ENCODE measurements at places on chromosomes 1 and 21. TPM values are rescaled to one million over a fixed set of nuclear protein-coding genes. Genes with fewer than 3 reads are reported as not detected.

DNA sequence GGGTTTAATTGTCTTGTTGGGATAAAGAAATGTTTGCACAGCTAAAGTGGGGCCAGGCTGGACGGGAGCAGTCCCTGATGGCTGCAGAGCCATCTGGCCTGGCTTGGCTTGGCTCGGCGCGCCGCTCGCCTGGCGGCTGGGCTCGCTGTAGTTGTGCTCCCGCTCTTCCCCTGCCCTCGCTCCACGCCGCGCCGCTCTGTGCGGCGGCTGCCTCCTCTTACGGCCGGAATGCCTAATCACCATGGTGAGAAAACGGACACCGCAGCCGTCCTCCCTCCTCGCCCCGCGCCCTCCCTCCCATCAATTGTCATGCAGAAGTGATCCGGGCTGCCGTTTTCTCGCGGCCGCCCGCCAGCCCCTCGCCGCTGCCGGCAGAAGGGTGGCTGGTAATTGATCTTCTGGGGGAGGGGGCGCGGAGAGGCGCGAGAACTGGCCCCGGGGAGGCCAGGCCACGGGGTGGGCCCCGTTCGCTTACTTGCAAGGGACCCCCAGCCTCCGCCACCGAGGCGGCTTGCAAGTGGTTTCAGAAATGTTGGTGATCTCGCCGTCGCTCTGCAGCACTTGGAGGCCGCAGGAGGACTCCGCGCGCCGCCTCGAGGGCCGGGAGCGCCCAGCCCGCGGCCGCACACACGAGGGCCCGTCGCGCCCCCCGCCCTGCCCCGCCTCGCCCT lies 12.4 kb downstream of the RNF220 start:
- DNase-seq, result no peak

DNA sequence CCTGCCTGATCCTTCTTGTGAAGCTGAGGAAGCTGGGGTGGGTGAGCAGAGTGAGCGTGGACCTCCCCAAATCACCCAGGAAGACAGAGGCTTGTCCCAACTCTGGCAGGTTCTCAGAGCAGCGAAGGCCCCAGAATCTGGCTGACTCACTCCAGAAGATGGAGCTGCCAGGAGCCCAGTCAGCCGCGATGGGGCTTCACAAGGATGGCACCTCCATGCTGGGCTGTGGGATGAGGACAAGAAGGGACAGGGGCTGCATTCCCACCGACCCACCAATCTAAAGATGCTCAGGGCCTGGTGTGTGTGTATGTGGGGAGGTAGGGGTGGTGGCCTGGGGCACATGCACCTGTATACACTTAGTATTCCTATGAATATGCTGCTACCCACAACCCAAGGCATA lies 52.9 kb downstream of the ATP1A1 start:
- no peak for DNase-seq

Gene VWA5B1
- not detected for total RNA-seq

- DNase-seq, result no peak
These were observed 80.9 kb downstream of the SSBP3 start for GRCh38 chr1:54325284-54325683.

Gene TSPEAR
- total RNA-seq, result 0.15 TPM

- no peak for DNase-seq
These were observed 46.5 kb downstream of the MORN1 start for GRCh38 chr1:2344744-2345296.

DNA sequence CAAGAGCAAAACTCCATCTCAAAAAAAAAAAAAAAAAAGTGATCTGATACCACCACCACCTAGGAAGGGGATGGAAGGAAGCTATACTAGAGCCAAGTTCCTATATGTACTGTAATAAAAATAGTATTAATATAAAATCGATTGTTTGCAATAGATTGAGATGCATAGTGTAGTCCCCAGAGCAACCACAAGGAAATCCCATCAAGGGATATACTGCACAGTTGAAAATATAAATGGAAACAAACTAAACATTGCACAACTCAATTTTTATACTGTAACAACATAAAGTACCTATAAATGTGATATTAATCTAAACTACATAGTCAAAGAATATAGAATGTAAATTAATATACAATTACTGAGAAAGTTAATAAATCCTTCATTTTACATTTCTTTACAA lies 20.9 kb upstream of the PSMG1 start:
- DNase-seq, result no peak

DNA sequence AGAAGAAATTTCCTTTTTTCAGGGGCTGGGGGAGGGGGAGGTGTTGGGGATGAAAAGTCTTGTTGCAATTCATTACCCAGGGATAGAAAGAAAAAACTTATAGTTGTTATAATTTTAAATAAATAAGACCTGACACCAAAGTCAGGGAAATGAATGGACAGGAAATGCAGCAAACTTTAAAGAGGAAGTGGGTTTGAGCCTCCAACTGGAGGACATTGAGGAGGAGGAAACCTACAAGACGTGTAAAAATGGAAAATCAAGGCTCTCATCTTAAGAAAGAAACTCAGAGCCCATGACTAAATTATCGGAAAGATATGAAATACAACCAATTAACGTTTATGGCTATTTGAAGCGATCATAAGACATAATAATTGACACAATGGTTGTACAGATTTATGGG lies 54.4 kb downstream of the NIBAN1 start:
- no peak for DNase-seq

- DNase-seq, result no peak
These were observed 631.9 kb upstream of the PKN2 start for GRCh38 chr1:88052167-88052566.

DNA sequence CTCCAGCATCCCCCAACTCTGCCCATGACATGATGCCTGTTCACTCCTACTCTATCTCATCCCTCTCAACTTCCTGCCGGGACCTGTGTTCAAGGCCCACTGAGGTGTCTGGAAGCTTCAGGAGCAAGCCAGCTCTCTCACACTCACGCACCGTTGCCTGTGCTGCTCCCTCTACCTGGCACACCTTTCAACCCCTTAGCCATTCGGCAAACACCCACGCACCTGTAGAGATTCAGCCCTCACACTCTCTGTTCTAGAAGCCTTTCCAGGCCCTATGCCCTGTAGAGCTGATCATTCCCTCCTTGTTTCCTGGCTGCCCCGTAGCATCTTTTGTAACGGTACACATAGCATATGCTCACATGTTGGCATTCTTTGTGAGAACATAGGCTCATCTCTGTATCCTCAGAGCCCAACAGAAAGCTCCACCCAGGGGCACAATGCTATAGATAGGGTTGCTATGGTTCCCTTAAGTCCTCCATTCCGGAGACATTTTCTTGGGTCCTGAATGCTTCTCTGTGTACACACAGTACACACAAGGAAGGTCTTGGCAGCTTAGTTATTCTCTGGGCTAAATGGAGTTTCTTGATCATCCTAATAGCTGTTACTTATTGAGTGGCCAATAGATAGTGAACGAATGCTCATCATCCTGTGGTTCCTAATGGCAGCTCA lies 1.3 kb downstream of the C8B start:
- DNase-seq, result no peak

Gene LCE2C
- not detected for total RNA-seq

DNA sequence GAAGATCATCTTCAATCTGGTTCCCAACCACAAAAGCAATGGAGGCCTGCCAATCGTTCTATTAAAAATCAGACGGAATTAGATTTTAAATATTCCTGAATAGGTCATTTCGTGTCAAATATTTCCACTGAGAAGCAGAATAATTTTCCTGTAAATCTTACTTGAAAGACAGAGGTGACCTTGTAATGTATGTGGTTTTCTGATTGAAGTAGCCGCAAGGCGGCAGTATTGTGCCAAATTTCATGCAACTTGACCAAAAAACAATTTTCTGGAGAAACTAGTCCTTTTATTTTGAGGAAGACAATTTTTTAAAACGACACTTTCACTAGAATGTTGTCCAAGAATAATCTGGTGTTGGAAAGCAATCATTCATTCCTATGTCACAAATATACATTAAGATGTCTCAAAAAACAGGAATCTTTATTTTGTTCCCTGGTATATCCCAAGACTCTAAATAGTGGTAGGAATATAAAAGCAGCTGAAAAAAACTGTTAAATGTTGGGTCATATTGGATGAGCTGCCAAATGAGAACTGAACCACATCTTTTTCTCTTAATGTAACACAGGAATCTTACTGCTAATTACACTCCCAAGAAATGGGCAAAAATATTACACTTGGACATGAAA lies 33.6 kb downstream of the SPAG17 start:
- no peak for DNase-seq

Gene KLHDC9
- total RNA-seq, result 1.6 TPM

GRCh38 chr1:941015-941587 lies 17.4 kb downstream of the SAMD11 start:
- no peak for DNase-seq

Gene ABCA4
- 0.26 TPM for total RNA-seq

Gene DENND2C
- total RNA-seq, result 3.8 TPM

DNA sequence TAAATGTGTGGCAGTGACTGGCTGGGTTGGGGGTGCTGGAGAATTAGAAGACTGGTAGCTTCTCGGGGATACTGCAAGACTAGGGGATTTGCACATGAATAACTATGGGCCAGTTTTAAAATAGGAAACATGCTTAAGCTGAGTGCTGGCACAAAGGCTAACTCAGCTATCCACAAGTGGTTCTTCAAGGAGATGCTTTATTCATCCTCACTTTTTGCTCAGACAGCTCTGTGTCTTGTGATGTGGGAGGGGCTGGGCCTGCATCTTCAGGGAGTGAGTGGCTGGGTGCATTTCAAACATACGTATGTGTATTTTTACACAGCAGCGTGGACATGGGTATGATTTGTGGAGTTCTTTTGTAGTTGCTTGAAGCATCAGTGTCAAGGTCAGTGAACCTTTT lies 2.3 kb downstream of the COQ8A start:
- no peak for DNase-seq

- no peak for DNase-seq
These were observed 161.0 kb upstream of the KAZN start for GRCh38 chr1:14437417-14437918.

DNA sequence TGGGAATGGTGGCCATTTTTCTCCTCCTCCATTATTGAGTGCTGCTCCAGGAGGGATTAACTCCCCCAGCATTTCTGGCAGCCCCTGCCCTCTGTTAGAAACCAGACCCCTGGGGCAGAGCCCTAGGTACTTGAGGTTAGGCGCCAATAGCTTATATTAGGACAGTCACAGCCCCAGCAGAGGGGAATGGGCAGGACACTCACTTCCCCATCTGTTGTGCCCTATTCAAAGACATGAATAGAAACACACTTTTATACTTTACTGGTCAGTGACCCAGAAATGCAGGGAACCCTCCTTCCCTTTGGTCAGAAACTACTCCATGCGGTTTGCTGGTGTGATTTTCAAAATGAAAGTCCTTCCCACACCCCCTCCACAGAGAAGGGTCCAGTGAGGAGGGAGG lies 267.7 kb downstream of the PTBP2 start:
- no peak for DNase-seq

Gene RGS1
- total RNA-seq, result not detected

GRCh38 chr1:175272361-175272760 lies 79.8 kb upstream of the KIAA0040 start:
- no peak for DNase-seq

Gene STMN1
- 152 TPM for total RNA-seq

- DNase-seq, result no peak
These were observed 54.3 kb downstream of the PEX14 start for GRCh38 chr1:10529091-10529490.

Gene OR2T33
- total RNA-seq, result not detected

GRCh38 chr1:164515231-164515630 lies 43.8 kb upstream of the PBX1 start:
- DNase-seq, result no peak

Gene BACE2
- 78.8 TPM for total RNA-seq

GRCh38 chr1:240836271-240836670 lies 224.3 kb upstream of the GREM2 start:
- no peak for DNase-seq

DNA sequence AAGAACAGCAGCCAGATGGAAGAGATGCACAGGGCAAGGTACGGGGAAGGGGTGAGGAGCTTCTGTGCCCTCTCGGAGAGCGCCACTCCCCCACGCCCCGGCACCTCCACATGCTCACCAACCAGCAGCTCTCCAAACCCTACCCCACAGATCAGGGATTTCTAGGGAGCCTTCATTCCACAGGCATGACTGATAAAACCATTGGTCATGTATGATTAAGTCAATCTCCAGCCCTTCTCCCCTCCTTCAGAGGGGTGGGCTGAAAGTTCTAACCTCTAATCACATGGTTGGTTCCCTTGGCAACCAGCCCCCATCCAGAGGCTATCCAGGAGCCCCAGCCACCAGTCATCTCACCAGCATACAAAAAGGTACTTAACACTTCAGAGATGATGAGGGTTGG lies 144.7 kb downstream of the TGFBR3 start:
- no peak for DNase-seq

- DNase-seq, result no peak
These were observed 27.0 kb downstream of the TGFB2 start for GRCh38 chr1:218371927-218372672.

DNA sequence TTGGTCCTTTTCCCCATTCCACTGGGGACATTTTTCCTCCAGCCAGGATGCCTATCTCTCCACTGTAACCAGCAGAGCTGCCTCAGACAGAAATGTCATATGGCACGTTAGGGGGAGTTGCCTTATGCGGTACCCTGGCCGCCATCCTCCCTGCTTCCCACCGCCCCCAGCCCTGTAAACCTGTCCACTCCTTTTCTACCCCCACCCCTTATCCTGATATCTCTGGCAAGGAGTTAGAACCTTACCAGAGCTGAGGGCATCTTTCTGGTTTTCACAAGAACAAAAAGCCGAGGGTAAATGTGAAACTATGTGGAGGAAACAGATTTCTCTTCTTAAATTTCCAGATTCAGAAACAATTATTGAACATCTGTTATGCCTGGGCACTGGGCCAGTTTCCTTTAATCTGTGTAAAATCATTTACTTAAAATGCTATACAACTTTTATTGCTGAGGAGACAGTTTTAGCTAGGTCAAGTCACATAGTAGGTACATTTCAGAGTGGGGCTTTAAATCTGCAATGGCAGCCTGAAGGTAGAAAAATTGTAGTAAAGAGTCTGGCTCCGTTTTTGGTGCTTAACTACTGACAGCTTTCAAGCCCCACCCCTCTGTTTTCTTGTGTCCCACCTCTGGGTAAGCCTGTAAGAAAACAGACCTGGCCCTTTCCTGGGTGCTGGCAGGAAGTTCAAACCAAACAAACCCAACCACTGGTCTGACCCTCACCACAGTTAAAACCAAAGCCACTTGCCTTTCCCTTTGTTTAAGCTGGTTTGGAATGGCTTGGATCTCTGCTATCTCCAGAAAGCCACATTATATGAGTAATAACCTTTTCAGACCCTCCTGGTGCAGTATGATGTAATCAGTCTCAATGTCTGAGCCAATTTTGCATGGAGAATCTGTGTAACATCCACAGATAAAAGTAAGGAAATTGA lies 319.0 kb downstream of the HHAT start:
- no peak for DNase-seq

Gene CYYR1
- total RNA-seq, result 4.1 TPM

DNA sequence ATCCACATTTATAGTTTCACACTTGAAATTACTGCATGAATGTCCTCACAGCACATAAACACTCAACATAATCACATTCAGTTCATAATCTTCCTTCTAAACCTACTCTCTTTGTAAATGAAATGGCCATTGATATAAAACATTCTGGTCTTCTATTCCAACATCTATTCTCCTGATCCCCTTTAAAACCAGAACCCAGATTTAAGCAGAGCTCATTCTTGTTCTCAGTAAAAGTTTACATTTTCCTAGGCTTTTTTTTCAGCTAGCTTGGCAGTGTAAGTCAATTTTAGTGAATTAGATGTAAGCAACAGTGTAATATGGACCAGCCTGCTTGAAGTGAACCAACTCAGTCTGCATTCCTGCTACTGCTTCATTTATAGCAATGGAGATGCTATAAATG lies 460.7 kb upstream of the RGS18 start:
- DNase-seq, result no peak
